ENCODE measurements at places on chromosomes 12 and 14.

- no peaks in the 10 kb centered on the region for H3K4me1 ChIP-seq
- no peak overlapping the region for H3K27ac ChIP-seq
- no peaks in the 10 kb centered on the region for H3K27me3 ChIP-seq
- no peak for DNase-seq
These were observed 149.0 kb downstream of the NAV3 start for GRCh38 chr12:77979597-77980250.

GRCh38 chr14:95523815-95524448 is 7.5 kb upstream of the SYNE3 start:
- DNase-seq: peak; percentile 42
- peak overlapping the region; percentile 45 for H3K4me3 ChIP-seq
- no peaks in the 10 kb centered on the region for H3K27me3 ChIP-seq
- peak overlapping the region; percentile 70 for H3K27ac ChIP-seq
- no peaks in the 10 kb centered on the region for H3K36me3 ChIP-seq

DNA sequence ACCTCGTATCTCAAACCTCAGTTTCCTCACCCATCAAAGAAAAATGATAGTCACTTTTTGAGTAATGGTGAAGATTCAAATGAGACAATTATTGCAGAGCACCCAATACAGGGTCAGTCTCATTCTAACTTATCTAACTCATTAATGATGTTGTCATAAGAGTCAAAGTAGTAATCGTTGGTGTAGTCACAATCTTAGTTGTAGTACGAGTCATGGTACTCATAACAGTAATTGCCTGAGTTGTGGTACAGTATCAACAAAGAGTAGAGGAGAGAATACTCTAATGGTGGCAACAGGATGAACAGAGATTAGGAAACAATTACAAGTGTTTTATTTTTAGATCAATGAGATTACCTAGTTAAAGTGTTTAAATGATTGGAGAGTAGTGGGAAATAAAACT is 93.6 kb upstream of the TMTC2 start:
- no peak overlapping the region for H3K27ac ChIP-seq
- no peak overlapping the region for H3K4me3 ChIP-seq
- DNase-seq: no peak
- H3K4me1 ChIP-seq: no peaks in the 10 kb centered on the region
- no peaks in the 10 kb centered on the region for H3K36me3 ChIP-seq

GRCh38 chr12:106136263-106136662 is 2.5 kb downstream of the NUAK1 start:
- no peak overlapping the region for H3K27ac ChIP-seq
- H3K4me3 ChIP-seq: no peak overlapping the region
- peak; percentile 66 for DNase-seq
- peaks cover 23% of the 10 kb centered on the region for H3K4me1 ChIP-seq
- no peaks in the 10 kb centered on the region for H3K36me3 ChIP-seq
